ENCODE measurements at places on chromosomes 5 and 9.

GRCh38 chr5:119359737-119360413, 4.1 kb downstream of the TNFAIP8 start:
- DNase-seq = no peak

DNA sequence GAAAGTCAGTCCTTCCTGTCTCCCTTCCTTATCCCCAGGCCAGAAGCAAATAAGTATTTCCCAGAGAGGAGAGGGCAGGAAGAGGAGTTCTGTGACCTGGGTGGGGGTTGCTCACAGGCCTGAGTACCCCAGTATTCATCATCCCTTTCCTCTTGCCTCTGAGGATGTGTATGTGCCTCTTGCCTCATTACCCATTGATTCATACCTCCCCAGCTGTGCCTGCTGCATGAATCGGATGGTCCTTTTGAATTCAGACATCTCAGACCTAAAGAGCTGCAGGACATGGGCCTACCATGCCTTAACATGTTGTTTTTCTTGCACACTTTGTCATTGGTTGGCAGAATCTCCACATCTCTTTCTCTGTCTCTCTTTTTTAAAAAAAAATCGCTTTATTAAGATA, 112.8 kb upstream of the SHB start:
- DNase-seq = no peak

GRCh38 chr5:181182651-181183050, 22.3 kb downstream of the TRIM7 start:
- DNase-seq = no peak

GRCh38 chr5:141494761-141495452, 6.0 kb downstream of the PCDHGC5 start:
- DNase-seq = no peak

DNA sequence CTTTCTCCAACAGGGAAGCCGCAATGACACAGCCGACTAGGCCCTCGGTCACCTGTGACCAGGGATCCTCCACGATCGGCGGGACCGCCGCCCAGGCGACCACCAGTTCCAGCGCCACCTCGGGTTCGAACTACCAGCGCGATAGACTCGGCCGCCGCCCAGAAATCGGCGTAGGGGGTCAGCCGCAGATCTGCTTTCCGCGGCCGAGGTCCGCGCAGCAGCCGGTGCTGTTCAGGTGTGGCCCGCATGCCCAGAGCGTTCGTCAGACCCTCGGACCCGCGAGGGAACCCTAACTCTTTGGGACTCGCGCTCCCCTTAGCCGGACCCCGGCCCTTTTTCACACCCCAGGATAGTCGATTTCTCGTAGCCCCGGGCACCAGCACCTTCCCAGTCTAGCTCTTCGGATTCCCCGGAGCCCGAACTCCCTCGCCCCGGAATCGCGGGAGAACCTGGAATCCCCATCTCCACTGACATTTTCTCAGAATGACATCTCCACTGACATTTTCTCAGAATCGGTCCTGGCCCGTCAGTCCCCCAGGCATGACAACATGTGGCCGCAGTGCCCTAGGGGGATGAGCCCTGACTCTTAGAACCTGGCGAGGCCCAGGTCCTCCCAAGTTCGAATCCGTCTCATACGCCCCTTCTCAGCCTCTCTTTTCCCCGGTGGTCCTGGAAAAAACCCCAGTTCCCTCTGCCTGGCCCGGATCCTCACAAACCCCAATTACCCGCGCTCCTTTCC, 428 bp downstream of the C5orf52 start:
- no peak for DNase-seq

- no peak for DNase-seq
These were observed 1.6 kb upstream of the C5orf52 start for GRCh38 chr5:157669701-157670097.

DNA sequence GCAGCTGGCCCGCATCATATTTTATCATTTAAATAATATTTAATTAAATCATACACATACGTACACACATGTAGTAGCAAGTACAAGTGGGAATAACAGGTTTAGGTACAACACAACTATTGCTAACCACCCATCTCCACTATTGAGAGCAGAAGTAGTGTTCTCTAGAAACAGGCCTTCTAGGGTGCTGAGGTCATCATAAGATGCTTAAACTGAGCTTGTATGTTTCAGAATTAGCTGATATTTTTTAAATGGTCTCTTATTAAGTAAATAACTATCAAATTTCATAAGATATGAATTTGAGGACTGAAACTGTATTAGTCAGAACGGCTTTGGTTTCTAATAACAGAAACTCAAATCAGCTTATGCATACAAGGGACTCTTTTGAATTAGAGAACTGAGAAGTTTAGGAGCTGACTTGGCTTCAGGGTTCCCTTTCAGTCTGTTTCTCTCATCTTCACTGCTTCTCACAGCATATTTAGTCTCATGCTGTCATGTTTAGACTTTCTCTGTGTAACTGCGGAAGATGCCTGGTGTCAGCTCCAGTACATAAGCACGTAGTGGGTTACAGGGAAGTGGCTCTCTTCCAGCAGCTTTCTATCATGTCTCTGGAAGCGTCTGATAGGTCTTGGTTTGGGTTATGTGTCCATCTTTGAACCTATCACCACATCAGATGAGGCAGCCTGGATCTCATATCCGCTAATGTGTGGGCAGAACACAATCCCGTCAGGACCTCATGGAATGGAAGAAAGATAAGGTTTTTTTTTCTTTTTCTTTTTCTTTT, 25.0 kb upstream of the OCLN start:
- DNase-seq = no peak

- DNase-seq = no peak
These were observed 130.7 kb downstream of the ADAMTS12 start for GRCh38 chr5:33761139-33761538.

DNA sequence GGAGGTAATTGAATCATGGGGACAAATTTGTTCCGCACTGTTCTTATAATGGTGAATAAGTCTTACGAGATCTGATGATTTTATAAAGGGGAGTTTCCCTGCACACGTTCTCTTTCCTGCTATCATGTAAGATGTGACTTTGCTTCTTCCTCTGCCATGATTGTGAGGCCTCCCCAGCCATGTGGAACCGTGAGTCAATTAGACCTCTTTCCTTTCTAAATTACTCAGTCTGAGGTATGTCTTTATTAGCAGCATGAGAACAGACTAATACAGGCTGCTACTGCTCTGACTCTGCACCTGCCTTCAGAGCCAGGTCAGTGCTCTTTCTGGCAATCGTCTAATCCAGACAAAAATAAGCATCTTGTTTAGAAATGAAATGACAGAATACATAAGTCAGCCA, 479.2 kb upstream of the TUSC1 start:
- DNase-seq = no peak

GRCh38 chr5:83522446-83522845, 50.9 kb downstream of the VCAN start:
- no peak for DNase-seq

GRCh38 chr9:21758540-21758939, 43.9 kb upstream of the MTAP start:
- no peak for DNase-seq

GRCh38 chr5:149797897-149798296, 67.8 kb downstream of the PPARGC1B start:
- DNase-seq = no peak

DNA sequence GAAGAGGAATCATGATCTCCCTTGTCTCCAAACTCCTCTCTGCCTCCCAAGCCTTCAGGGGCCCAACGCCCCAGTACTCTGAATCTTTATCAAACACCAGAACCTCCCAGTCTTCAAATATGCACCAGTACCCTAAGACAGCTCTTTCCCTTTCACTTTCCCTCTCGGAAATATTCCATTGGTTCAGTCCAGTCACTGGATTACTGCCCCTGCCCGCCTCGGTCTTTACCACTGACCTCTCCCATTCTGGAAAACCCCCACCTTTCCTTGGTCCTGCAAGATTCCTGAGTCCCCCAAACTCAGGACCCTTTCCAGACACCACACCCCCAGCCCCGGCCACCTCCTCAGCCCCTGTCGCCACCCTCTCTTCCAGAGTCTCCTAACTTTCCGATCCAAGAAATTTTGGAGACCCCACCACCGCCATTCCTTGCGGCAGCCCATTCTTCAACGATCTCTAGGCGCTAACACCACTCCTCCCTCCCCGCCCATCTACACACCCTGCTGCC, 674 bp downstream of the C5orf15 start:
- peak; percentile 5 for DNase-seq

DNA sequence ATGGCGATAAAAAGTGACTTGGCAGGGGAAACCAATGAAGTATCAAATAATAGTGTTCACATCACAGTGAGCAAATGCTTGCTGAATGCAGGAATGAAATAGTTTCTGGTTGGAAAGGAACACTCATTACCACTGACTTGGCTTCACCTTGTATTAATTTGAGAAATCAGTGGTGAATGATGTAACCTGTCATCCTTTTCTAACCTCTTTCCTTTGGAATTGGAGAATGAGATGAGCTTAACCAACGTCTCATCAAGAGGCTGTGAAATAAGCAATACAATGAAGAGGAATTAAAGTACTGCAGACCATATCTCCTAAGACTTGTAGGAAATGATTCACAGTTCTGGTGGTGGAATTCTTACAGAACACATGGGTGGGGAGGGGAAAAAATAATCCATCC, 192.2 kb downstream of the DMAC1 start:
- no peak for DNase-seq

- no peak for DNase-seq
These were observed 64.3 kb downstream of the GOLM1 start for GRCh38 chr9:86034863-86035734.

GRCh38 chr5:148860599-148860998, 34.2 kb downstream of the ADRB2 start:
- DNase-seq = no peak

GRCh38 chr5:80143491-80143890, 108.3 kb downstream of the THBS4 start:
- no peak for DNase-seq

GRCh38 chr5:93348231-93348630, 232.8 kb downstream of the NR2F1-AS1 start:
- no peak for DNase-seq

- peak; percentile 13 for DNase-seq
These were observed 136.3 kb downstream of the FOXD1 start for GRCh38 chr5:73312146-73312871.

GRCh38 chr5:76403766-76404222, 709 bp downstream of the IQGAP2 start:
- peak; percentile 77 for DNase-seq

DNA sequence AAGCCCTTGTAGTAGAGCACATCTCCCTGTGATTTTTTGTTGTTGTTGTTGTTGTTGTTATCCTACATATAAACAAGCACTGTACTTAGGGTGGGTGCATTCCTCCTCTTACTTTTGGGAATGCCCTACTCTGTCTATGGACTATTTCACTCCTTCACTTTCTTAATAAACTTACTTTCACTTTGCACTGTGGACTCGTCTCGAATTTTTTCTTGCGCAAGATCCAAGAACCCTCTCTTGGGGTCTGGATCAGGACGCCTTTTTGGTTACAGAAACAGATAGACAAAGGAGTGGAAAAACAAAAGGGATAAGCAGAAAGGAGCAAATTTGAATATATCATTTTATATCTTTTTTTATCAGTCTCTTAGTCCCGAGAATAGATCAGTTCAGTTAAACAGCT, 14.4 kb upstream of the PAIP1 start:
- DNase-seq = no peak

DNA sequence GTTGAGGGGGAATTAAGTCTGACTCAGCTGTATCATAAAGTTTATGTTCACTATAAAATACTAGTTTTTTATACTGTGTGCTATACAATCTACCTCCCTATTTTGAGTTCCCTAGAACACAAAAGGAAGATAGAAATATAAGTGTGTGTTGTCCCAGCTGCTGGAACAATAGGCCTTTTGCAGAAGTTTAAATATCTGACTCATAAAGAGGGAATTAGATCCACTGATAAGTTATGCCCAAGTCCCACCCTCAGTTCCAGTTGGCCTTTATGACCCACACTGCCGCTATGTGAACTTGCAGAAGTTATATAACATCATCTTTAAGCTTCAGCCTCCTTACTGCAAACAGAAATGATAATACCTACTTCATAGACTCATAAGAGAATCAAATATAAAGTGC, 88.5 kb upstream of the DAB2 start:
- no peak for DNase-seq

Measured in central memory CD4-positive, alpha-beta T cell (primary cell).